ENCODE measurements at places on chromosomes 4 and X. TPM values are rescaled to one million over a fixed set of nuclear protein-coding genes. Genes with fewer than 3 reads are reported as not detected.

DNA sequence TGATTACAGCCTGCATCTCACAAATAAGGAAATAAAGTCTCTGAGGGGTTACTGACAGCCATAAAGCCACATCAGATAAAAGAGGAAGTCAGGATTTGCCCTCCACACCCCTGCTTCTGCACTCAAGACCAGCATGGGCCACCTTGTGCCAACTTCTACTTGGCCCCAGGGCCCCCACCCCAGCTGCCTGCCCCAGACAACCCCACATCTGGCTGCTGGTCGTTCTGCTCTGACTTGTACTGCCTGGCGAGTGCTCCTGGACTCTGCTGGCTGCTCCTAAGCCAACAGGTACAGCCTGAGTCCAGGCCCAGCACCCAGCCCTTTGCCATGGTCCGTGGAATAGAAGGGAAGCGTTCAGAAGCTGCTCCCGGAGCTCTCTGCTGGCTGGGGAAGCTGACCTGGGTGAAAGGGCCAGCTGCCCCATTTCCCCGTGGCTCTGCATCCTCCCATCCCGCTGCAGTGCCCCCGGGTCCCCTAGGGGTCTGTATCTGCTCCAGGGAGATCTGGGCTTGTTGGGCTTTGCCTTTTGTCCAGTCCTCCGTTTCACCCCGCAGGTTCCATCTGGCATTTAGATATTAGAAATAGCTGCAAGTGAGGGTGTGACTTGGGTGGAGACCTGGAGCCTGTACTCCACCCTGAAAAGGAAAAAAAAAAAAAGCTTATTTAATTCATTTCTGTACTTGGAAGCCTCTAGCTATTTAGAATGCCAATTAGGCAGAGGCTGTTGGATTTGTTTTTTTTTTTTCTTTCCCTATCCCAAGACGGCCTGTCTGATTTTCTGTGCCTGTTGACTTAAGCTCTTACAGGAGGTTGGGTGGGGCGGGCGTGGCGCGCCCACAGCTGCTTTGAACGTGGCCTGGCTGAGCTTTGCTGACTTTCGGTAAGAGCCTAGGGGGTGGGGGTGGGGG lies 194.7 kb downstream of the PTTG2 start:
- DNase-seq, result no peak

DNA sequence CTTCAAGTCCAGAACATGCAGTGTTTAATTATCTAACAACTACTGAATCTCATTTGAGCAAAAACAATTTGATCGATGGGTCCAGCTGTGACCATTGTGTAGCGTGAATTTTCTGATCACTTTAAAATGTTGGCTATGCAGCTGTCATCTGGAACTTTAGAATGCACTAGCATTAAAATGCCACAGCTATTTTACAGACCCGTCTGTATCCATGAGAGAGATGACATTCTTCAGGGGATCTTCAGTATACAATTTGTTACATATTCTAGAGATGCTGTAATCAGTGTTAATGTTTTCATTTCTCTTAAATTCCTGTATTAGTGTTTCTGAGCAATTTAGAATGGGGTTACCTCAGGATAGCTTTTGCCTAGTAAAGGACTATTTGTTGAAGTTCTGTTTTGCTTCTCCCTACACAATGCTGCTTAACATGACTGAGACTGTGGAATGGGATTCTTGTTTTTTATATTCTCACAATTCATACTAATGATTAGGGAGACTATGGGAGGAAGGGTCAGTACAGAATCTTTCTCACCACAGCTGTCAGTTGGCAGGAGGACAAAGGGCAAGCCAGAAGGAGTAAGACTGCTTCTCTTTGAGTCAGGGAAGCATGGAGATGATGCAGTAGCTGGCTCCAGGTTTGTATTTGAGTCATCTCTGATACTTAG lies 13.2 kb upstream of the CTSO start:
- DNase-seq, result no peak

MAGEA2 gene
- not detected for polyA plus RNA-seq

DNA sequence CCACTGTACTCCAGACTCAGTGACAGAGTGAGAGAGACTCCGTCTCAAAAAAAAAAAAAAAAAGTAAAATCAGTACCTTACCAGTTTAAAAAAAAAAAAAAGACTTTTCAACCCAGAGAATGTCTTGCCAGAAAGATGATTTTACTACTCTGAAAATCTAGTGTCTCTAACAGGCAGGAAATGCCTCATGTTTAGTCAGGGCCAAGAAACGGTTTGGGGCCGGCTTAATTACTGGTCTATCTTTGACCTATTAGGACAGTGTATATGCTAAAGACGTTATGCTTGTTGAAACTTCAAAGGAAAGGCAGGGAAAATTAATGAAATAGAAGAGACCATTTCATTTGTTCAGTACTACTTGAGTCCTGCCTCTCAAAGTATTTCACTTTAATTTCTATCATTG lies 9.9 kb downstream of the BEND4 start:
- no peak for DNase-seq

- DNase-seq, result peak; percentile 69
Observed at GRCh38 chr4:38804654-38805295, at the start of gene TLR1. Gene TLR1 (minus strand): TSS chr4:38804791. CDS start chr4:38798831, 5,960 bp downstream.

HMGB3 gene
- 56.9 TPM for polyA plus RNA-seq

TMEM154 gene
- polyA plus RNA-seq, result not detected

DNA sequence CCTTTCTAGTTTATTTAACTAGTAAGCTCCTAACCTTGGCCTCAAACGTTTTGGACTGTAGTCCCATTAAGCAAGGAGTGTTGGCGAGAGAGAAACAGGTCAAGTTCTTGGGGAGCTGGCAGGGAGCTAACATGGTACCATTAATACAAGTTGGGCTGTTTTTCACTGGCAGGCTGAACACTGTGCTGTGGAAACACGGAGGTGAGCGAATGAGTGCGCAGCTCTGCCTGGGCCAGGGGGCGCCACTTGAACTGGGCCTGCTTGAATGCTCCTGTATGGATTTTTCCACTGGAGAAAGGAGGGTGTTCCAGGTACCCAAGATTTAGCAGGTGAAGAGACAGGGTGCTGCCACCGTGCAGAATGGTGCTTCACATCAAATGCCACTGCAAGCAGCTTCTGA lies 7.4 kb upstream of the SMS start:
- no peak for DNase-seq

GRCh38 chr4:113873508-113873907 lies 105.9 kb downstream of the ARSJ start:
- DNase-seq, result no peak

DNA sequence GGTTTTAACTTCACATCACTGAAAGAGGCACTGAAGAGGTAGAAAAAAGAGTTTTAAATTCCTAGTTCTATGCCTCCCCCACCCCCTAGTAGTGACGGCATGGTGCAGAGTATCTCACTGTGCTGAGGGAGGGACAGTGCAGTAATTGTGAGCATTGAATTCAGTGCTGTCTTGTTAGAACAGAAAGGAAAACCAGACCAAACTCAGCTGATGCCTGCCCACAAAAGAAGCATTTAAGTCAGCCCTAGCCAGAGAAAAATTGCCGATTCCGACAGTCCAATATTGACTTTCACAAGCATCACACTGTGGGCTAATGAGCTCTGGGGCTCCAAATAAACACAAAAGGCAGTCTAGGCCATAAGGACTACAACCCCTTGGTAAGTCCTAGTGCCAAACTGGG lies 417.7 kb downstream of the AR start:
- no peak for DNase-seq

- no peak for DNase-seq
Observed at GRCh38 chr4:83833920-83834319, 298.0 kb downstream of the GPAT3 start.

All from muscle of arm (tissue), 14 donors.